KG1 (cell line): ENCODE measurements at places on chromosomes 2 and 18.
A peak's percentile ranks its signal among the peaks of the same experiment; 100 is the strongest.

GRCh38 chr2:69385443-69386151 lies 1.4 kb downstream of the GFPT1 start:
- no peak for DNase-seq

DNA sequence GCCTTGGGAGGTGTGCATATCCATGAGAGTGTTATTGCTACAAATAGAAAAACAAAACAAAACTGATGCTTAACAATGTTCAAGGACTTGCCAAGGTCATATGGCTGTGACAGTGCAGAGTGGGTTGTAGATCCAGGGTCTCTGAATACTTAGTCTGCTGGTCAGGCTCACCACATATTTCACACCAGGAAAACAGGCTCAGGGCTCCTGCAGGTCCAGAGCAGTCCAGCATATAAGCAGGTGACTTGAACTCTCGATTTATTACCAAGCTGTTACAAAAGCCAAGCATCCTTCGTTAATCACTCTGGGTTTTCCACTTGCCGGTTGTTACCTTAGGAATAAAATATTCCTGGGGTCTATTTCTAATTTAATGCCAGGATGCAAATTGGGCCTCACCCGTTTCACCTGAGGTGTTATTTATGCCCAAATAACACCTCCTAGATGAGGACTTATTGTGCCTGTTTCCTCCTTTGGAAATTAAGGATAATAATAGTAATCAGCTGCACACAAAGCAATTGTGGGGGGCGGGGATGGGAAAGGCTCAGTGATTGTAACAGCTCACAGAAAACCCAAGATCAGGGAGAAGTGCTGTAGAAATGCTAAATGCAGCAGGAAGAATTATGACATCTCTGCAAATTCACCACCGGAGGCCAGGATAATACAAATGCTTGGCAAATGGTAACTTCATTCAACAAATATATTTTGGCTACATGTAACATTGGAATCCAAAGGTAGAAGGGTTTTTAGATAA lies 72.9 kb downstream of the TMEM182 start:
- DNase-seq, result no peak

DNA sequence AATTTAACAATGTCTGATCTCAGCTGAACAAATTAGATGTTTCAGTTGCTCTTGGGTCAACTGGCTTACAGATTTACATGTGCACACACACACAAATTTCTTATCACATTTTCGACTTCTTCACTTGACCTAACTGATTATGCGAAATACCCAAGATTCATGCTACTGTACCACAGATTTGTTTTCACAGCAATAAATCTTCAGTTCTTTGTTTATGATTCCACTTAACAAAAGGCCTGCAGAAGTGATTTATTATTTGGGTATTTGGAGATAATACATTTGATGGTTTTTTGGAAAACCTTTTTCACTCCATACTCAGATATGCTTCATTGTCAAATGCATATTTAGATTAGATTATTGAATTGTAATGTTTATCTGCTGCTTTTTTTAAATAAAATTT lies 129.0 kb downstream of the GALNT1 start:
- no peak for DNase-seq

DNA sequence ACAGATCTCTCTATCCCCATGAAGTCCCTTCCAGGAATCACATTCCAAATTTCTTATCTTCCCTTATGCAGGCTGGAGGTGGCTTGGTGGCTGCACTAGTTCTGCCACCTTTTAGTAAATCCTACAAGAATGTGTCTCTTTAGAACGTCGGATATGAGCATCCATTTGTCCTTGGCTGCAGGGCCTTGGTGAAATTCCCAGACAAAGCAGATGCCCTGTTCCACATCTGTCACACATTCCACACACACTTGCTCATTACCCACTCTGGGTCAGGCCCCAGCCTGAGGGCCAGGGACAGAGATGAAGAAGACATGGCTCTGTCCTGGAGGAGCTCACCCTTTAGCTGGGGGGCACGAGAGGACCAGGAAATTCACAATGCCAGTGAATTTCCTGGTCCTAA lies 31.2 kb upstream of the GPR17 start:
- no peak for DNase-seq

GRCh38 chr2:201972621-201973255 lies 60.9 kb upstream of the FZD7 start:
- DNase-seq, result no peak

DNA sequence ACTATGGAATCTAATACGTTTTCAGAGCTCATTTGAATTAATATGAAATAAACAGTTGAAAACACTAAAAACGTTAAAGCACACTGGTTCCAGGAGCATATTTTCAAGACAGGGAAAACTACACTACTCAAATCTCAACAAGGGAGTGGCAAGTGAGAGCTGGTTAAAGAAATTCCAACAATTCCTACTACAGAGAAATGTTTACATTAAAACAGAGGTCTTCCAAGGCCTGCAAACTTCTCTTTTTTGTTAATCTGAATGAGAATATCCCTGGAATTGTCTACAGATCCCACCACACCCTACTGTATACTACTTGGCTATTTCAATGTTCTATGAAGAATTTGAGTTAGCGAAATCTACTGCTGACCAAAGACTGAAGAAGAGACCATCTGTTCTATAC lies 231.5 kb downstream of the ZEB2 start:
- no peak for DNase-seq

- no peak for DNase-seq
Observed at GRCh38 chr2:83461135-83461534, 997.9 kb downstream of the SUCLG1 start.

DNA sequence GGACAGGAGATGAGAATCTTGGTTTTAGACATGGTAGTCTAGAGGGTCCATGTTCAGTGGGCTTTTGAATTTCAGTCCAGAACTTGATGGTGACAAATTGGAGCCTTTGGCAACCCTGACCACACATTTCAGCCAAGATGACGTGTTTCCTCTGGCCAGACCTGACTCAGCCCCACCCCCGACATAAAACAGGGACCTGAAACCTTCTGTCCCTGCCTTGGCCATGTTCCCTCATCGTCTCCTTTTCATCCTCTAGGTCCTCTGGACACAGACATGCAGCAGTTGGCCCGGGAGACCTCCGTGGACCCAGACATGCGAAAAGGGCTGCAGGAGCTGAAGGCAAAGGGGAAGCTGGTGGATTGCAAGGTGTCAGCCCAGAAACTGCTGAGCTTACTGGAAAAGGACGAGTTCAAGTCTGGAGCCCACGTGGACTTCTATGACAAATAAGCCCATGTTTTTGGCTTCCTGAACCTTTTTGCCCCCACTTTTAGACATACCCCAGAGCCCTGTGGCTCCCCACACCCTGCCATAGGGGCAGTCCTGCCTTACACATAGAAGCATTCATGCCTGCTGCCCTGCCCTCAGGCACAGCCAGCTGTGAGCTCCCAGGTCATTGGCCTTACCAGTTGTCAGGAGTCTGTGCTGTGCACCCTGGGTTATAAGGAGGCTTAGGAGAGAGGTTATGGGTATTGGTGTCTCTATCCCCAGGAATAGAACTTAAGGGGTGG lies 4.0 kb downstream of the SPR start:
- DNase-seq, result no peak

GRCh38 chr2:64295326-64296139 lies 151.3 kb upstream of the PELI1 start:
- no peak for DNase-seq

DNA sequence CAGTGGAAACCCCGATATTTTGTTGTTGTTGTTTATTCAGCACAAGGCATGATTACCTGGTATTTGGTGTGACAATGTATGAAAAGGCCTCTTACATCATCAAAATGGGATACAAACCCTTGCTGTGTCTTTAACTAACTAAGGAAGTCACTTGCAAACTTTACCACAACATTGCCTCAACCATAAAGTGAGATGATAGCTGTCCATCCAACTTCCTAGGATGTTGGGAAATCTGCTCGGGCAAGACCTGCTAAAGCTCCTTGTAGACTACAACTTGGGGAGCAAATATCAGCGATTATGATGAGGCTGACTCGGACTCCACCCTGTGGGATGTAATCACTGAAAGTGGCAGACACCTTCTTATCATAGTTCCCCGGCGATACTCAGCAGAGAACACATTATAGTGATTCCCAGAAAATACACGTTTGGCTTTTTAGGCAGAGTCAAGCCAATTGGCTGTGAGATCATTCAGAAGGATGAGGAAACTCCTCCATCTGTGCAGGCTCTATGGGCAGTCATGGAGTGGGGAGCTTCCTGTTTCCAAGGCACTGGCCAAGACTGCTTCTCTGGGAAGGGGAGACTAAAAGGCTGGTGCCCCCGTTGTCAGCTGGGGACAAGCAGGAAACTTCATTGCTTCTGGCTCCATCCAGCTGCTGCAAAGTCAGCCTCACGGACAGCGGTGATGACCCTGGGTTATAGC lies 289.0 kb downstream of the RNF144A start:
- no peak for DNase-seq

GRCh38 chr18:64203295-64203694 lies 54.4 kb upstream of the LINC00305 start:
- DNase-seq, result no peak

DNA sequence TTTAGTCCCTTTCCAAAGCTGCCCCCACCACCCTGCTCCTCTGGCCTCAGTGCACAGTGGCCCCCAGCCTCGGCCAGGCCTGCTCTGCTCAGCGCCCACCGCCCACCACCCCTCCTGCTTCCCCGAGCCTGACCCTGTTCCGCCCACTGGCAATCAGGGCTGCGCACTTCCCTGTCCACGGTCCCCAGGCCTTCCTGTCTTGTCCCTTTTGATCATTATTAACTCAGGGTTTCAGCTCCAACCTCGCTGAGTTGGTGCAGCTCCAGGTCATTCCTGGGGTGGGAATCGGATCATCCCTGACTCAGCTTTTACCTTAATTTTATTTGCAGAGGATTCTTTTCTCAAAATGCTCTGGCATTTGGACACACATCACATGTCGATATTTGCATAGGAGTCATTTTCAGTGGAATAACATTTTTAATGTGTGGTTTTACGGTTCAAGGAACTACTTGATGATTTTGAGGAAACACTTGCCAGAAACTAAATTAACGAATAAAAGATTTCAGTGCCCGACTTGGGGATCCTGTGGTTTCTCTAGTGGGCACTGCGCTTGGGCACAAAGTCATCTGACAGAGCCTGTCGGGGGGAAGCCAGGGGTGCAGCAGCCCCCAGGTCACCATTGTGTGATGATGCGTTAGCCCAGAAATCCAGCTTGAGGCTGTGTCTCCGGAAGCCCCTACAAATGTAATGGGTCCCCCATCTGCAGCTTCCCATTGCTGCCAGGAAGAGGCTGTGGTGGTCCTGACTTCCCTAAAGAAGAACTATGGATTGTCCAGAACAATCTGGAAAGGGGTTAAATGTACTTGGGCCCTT lies 1.0 kb upstream of the ESPNL start:
- no peak for DNase-seq

GRCh38 chr2:33115196-33115595 lies 168.4 kb downstream of the LTBP1 start:
- no peak for DNase-seq

DNA sequence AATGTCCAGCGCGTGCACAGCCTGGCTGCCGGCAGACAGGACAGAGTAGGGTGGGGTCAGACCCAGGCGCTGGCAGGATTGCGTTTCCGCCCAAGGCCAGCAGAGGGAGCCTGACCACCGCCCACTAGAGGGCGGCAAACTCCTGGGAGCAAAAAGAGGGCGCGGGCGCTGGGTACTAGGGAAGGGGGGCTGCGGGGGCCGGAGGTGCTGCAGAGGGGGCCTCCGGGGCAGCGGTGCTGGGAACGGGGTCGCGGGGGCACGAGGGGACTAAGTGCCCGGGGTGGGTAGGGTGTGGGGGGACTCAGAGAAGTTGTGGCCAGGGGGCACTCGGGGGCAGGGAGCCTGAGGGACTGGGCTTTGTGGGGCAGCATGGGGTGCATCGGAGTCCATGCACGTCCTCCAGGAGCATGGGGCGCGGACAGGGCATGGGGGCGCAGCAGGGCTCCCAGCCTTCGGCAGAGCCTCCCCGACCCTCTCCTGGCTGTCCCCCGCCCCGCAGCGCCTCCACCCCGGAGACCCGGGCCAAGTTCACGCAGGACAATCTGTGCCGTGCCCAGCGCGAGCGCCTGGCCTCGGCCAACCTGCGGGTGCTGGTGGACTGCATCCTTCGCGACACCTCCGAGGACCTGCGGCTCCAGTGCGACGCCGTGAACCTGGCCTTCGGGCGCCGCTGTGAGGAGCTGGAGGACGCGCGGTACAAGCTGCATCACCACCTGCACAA lies 3.2 kb downstream of the TEKT4 start:
- peak; percentile 28 for DNase-seq

DNA sequence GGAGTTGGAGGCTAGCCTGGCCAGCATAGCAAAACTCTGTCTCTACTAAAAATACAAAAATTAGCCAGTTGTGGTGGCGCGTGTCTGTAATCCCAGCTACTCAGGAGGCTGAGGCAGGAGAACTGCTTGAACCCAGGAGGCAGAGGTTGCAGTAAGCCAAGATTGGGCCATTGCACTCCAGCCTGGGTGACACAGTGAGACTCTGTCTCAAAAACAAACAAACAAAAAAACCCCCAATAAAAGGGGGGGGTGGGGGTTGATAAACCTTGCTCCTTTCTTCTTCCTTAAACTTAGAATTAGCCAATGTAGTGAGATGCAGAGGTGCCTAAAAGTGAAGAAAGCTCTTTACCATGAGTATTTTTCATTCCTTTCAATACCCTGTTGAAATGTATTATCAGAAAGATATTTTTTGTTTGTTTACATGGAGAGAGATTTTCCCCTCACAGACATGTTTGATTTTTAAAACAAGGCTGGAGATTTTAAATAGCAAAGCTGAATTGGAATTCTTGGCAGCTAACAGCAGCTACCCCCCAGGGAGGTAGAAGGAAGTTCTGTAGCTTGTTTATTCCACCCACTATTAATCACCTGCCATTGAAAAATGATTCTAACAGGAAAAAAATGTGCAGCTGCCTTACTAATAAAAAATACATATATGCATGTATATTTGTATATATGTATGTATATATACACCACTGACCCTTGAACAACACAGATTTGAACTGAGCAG lies 48.6 kb downstream of the GYPC start:
- no peak for DNase-seq

DNA sequence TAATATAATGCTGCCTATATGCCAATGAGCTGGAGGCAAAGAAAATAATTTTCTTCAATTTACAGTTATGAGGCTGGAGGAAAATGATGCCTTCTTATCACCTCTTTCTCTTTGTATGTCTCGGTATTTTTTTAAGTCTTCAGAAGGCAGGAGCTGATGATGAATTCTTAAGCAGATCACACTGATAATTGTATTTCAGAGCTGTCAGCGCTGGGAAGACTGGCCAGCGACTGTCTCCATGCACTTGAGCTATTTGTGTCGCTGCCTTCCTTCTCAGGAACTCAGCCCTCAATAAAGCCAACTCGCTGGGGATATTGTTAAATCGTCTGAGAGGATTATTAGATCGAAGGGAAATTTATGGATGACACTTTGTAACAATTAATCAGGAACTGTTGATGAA lies 40.3 kb downstream of the PTGR3 start:
- DNase-seq, result no peak

- no peak for DNase-seq
Observed at GRCh38 chr2:106623456-106623855, 136.3 kb downstream of the CD8B2 start.

GRCh38 chr18:54094474-54094873 lies 130.0 kb downstream of the MBD2 start:
- no peak for DNase-seq

DNA sequence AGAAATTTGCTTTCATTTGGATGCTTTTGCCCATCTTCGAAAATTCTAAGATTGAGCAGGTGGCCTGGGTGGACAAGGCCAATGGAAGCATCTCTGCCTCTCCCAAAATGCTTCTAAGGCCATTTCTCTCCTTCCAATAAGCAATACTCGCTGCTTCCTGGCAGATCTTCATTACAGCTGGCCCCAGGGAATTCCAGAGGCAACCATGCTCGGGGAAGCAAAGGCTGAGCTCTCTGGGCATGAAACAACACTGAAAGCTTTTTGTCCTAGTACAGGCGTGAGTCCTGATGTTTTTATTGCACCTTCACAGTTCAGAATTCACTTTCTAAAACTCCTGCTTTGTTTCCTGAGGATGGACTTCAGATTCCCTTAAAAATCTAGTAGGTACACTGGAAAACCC lies 11.8 kb upstream of the NEDD4L start:
- DNase-seq, result no peak
